Right ventricle myocardium inferior (tissue), 1 donor: ENCODE measurements at places on chromosomes 12 and 14. TPM values are rescaled to one million over a fixed set of nuclear protein-coding genes. Genes with fewer than 3 reads are reported as not detected.

DNA sequence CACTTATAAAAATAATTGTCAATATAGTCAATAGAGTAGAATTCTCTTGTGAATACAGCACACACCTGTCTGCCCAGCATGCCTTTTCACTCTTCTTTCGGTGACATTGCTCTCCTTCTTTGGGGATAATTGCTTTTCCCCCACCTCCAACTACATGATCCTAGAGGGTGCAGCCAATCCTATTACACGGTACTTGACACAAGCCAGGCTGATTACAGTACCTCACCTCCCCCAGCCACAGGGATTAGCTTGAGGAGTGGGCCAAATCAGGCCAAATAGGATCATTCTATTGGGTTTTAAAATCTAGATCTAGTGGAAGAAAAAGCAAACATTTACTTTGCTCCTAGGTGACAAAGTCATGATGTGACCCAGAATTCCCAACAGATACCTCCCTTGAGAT is 16.8 kb upstream of the NFYB start:
- DNase-seq = no peak

- DNase-seq = no peak
Measured at GRCh38 chr12:27967551-27968054, 4.9 kb downstream of the PTHLH start.

DNA sequence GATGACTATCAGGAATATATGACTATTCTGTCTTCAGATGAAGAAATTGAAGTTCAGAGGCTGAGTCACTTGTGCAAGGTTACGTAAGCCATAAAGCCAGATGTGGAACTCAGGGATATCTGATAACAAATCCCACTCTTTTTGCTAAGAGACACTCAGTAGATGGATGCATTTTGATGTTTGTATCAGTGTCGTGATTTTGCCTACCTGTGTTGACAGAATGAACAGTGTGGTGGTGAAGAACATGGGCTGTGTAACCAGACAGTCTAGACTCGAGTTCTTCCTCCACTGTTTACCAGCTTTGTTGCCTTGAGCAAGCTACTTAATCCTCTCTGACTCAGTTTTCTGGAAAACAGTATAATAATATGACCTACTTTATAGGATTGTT is 93.9 kb downstream of the DAAM1 start:
- no peak for DNase-seq

DNA sequence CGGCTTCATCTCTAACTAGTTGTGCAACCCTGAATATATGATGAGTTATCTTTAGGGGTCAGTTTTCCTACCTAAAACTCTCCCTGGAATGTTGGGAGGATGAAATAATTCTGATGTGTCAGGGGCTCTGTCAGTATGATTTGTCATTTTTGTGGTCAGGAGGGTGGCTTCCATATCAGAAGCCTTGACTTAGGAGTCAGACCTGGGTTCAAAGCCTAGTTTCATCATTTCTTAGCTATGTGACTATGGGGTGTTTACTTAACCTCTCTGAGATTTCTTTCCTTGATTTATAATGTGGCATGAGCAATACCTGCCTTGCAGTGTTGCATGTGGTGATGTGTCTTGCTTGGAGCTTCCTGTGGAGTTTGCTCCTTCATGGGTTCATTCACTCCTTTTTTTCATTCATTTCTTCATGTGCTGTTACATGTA is 146.8 kb downstream of the CHST11 start:
- DNase-seq = no peak

- DNase-seq = no peak
Measured at GRCh38 chr12:5396541-5396940, 35.4 kb upstream of the NTF3 start.

DNA sequence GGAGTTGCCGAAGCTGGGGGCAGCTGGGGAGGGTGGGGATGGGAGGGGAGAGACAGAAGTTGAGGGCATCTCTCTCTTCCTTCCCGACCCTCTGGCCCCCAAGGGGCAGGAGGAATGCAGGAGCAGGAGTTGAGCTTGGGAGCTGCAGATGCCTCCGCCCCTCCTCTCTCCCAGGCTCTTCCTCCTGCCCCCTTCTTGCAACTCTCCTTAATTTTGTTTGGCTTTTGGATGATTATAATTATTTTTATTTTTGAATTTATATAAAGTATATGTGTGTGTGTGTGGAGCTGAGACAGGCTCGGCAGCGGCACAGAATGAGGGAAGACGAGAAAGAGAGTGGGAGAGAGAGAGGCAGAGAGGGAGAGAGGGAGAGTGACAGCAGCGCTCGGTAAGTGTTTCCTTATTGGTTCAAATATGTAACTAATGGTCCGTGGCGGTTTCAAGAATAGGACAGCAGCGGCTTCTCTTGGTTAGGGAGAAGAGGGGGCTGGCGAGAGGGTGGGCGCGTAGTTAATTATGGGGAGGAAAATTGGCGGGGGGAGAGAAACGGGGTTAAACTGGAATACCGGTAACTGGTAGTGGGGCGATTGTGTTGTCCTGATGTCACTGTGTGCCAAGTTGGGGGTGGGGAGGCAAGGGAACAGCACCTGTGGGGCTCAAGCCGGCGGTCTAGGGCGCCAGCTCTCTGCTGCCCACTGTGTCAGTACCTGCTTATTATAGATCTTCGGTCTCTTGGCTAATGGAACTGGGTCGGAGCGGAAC is 8.4 kb downstream of the HOXC8 start:
- DNase-seq = no peak

Gene NUP37
- 17.2 TPM for total RNA-seq

Gene HCAR2
- 0.46 TPM for total RNA-seq

Gene OR6C70
- not detected for total RNA-seq

DNA sequence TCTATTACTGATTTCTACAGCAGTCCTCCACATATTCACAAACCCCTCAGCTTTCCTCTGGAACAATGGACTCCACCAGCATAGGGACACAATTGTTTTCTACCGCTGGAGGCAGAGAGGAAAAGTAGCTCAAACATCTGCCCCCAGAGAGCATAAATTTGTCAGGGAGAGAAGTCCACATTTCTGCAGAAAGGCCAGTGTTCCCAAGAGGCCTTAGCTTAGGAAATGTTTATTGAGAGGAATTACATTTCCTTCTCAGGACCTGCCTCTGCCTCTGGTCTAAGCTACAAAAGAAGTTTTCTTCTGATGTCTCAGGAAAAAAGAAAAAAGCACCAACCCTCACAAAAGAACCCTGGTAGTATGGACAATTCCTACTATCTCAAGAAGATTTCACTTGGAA is 217.8 kb upstream of the BMP4 start:
- DNase-seq = no peak

- peak; percentile 60 for DNase-seq
Measured at GRCh38 chr14:103695296-103696069, 19.8 kb downstream of the XRCC3 start.

DNA sequence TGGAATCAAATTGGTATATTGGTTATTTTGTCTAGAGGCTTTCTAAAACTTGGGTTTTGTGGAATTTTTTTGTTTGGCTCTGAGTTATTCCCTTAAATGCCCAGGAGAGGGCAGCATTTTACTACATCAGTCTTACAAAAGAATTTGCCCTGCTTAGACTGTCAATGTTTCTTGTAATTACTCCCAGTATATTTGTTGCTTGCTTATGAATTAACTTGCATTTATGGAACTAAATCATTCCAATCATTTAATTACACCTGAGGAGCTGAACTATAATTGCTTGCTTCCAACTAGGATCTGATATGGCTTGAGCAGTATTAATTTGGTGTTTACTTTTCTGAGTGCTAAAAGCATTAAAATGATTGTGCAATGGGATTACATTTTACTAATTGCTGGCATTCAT is 48.7 kb downstream of the MIPOL1 start:
- no peak for DNase-seq

Gene PMCH
- not detected for total RNA-seq

Gene FSCB
- total RNA-seq = not detected

GRCh38 chr14:84885061-84885460 is 644.9 kb upstream of the FLRT2 start:
- DNase-seq = no peak

DNA sequence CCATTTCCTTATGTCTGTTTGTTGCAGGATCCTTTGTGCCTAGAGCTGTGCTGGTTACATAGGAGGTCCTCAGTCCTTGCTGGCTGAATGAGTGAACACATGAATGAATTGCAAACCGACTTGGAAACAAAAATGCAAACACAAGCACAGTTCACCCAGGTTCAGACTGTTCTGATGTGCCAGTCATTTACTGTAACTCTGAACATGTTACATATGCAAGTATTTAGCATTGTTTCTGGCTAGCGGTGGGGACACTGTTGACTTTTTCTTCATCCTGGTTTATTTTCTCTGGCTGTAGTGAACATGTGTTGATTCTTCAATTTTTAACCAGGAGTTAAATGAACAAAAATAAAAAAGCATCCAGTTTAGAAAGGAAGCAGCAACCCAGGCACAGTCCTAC is 33.4 kb downstream of the TSPAN9 start:
- no peak for DNase-seq

Gene MMP17
- total RNA-seq = 0.73 TPM

Gene SLCO1A2
- not detected for total RNA-seq

Gene KRT2
- total RNA-seq = not detected

GRCh38 chr12:2775431-2775830 is 19.3 kb upstream of the FKBP4 start:
- DNase-seq = peak; percentile 81

Gene STXBP6
- total RNA-seq = 41.4 TPM

Gene NAV3
- 2.6 TPM for total RNA-seq

GRCh38 chr12:116166306-116166705 is 111.2 kb downstream of the MED13L start:
- DNase-seq = no peak

DNA sequence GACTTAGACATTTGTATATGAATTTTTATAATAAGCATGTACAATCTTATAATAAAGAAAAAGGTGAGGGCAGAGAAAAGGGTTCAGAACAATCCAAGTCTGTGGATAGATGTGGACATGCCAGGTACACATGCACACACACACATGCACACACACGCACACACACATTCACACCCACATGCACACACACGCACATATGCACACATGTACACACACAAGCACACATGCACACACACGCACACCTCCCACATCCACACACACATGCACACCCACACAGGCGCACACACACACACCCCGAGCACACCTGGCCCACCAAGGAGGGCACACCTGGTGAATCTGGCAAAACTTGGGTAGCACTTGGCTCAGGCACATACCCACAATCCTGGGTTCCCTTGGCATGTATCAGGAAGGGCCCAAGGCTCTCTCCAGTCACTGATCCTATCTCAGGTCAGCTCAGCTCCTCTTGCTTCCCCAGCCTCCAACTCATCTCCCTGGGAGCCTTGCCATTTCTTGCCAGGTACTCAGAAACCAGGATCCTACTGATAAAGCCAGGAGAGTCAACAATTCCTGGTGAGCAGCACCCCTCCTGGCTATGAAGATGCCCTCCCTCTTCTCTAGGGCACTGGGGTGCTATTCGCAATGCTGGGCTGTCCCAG is 18.6 kb upstream of the TMEM106C start:
- no peak for DNase-seq

DNA sequence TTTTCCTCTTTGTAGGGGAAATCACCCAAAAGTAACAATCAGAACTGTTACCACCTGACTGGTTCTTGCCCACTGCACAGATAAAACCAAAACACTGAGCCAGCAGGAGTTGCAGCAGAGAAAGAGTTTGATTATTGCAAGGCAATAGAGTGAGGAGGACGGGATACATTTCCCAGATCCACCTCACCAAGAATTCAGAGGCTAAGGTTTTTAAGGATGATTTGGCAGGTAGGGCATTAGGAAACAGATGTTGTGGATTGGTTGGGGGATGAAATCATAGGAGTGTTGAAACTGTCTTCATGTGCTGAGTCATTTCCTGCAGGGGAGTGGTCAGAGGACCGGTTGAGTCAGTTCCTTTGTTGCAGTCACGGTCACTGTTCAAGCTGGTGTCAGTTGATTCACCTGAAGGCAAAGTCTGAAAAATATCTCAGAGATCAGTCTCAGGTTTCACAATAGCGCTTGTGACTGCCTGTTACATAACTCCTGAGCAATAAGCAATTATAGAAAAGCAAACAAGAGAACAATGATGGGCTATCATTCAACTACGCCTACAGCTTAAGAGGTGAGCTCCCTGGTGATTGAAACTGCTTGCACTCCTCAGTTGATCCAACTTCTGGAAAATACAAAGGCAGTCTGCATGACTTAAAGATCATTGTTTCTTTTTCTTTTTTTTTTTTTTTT is 20.3 kb upstream of the AMN1 start:
- no peak for DNase-seq

Gene CHFR
- total RNA-seq = 14.1 TPM
